Renal pelvis (tissue), 12 donors: ENCODE measurements at places on chromosomes 2 and 18. TPM values are rescaled to one million over a fixed set of nuclear protein-coding genes. Genes with fewer than 3 reads are reported as not detected.

Gene LRRC30
- 0.11 TPM for polyA plus RNA-seq

Gene SLC19A3
- polyA plus RNA-seq, result 11.6 TPM

Gene CCDC102B
- 6.1 TPM for polyA plus RNA-seq

Gene SIGLEC15
- 0.44 TPM for polyA plus RNA-seq

Gene SERPINB2
- polyA plus RNA-seq, result not detected

Gene PER2
- polyA plus RNA-seq, result 7.6 TPM

Gene ACOXL
- polyA plus RNA-seq, result 0.93 TPM

Gene CNDP2
- polyA plus RNA-seq, result 268 TPM

Gene WNT6
- 0.61 TPM for polyA plus RNA-seq

Gene TLX2
- 0.06 TPM for polyA plus RNA-seq

Gene LYPD6
- polyA plus RNA-seq, result 15.4 TPM

Gene NT5C1B
- polyA plus RNA-seq, result 0.83 TPM

Gene PIEZO2
- 15.3 TPM for polyA plus RNA-seq

Gene LYG1
- 6.8 TPM for polyA plus RNA-seq

Gene DSC1
- polyA plus RNA-seq, result 1.8 TPM

Gene SLC16A14
- 6.9 TPM for polyA plus RNA-seq
